ENCODE measurements at places on chromosomes 11 and 22.

DNA sequence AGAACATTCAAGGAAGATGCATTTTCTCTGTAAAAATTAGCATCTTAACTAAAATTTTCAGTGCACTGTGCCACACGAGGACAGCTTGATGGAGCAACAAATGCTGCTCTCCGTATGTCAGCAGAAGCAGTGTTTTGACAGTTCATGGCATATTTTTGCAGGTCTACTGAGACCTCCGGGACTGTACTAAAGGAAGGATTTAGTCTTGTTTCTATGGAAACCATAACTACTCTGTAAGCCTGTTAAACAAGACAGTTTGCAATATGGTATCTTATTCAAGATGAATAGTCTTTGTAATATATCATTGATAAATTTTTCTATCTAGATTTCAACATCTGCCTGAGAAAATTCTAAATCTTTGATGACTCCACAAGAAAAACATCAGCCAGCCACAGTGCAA lies 184.0 kb upstream of the GUCY1A2 start:
- DNase-seq = no peak

DNA sequence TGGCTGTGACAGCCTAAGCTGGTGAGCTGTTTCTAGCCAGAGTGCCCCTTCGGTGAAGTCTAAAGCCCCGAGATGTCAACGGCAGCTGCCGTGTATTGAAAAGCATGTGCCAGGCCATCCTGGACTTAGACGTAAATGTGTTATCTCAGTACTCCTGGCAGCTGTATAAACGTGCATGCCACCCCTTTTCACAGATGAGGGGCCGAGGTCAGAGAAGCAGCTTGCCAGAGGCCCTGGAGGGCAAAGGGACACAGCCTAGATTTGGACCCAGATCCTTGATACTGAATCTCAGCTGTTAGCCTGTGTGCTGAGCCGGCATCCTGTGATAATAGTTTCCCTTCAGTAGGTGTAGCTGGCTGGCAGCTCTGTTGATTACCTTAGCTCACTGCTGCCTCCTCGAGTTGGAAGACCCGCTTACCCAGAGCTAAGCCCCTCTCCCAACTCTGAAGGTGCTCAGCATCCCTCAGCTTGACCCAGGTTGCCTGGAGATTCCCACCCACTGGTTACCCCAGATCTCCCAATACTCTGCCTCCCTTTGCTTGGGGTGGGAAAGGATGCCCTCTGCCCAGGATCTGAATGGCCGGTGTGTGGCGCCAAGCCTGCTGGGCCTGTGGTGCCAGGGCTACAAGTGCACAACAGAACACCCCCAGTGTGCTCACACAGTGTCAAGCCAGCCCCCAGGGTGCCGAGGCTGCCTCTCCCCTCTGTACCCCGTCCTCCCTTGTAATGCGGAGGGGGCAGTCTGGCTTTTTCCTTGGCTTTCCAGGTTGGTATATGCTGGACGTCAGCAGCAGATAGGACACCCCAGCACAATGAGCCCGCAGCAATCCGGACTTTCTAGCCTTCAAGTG lies 59.8 kb upstream of the WNT7B start:
- DNase-seq = no peak

DNA sequence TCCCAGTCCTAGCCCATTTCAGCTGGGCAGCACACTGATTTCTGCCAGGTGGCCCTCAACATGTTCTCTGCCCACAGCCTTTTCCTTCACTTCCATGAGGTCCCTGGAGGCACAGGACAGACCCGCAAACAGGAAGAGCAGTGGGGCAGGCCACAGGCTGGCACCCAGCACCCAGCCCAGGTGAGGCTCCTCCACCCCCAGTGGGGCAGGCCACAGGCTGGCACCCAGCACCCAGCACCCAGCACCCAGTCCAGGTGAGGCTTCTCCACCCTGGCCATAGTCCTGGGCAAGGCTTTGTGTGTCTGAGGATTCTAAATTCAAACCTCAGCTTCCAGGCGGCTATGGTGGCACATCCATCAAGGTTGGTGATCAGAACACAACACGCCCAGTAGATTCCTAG lies 1413.0 kb downstream of the BRD1 start:
- DNase-seq = no peak

- no peak for DNase-seq
Measured at GRCh38 chr11:15622231-15622890, 507.6 kb downstream of the INSC start.

DNA sequence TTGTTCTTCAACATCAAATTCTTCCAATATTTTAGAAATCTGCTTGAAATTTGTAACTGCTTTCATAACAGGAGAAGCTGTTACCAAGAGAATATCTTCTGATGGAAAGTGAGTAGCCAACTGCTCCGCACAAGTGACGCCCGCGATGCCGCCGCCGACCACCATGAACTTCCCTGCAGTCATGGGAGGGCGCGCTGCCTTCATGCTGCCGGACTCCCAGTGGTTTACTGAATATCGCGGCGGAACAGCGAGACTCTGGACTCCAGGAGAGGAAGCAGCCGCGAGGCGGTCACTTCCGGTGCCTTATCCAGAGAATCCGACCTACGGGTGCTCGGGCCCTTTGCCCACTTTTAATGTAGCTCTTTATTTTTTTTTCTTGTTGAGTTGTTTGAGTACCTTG lies 190.6 kb downstream of the GUCY1A2 start:
- no peak for DNase-seq

- DNase-seq = no peak
Measured at GRCh38 chr22:36329254-36330078, 58.3 kb downstream of the MYH9 start.

- DNase-seq = no peak
Measured at GRCh38 chr11:64428693-64429092, 69.7 kb downstream of the RPS6KA4 start.

DNA sequence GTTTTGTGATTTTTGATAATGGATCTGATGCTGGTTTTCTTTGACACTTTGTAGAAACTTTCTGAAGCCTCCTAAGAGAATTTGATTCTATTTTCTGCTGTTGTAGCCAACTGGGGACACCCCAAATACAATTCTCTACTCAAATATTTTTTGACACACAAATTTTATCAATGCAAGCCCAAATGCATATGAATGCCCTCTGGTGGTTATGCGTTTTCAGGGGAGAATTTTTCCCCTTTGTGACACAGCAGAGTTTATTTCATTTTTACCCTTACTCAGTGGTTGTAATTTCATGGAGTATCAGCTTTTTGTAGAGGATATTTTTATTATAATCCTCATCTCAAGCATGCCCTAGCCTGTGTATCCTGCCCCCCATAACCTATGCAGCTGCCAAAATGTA lies 44.7 kb upstream of the MTMR2 start:
- no peak for DNase-seq
